ENCODE measurements at places on chromosomes 12 and 14. TPM values are rescaled to one million over a fixed set of nuclear protein-coding genes. Genes with fewer than 3 reads are reported as not detected.

The RILPL2 gene
- total RNA-seq, result 4.1 TPM

The ATF7IP gene
- total RNA-seq, result 26.3 TPM

The SDS gene
- not detected for total RNA-seq

The CACNA2D4 gene
- 0.10 TPM for total RNA-seq

The MANSC4 gene
- total RNA-seq, result 0.25 TPM

The ASIC1 gene
- 4.3 TPM for total RNA-seq

DNA sequence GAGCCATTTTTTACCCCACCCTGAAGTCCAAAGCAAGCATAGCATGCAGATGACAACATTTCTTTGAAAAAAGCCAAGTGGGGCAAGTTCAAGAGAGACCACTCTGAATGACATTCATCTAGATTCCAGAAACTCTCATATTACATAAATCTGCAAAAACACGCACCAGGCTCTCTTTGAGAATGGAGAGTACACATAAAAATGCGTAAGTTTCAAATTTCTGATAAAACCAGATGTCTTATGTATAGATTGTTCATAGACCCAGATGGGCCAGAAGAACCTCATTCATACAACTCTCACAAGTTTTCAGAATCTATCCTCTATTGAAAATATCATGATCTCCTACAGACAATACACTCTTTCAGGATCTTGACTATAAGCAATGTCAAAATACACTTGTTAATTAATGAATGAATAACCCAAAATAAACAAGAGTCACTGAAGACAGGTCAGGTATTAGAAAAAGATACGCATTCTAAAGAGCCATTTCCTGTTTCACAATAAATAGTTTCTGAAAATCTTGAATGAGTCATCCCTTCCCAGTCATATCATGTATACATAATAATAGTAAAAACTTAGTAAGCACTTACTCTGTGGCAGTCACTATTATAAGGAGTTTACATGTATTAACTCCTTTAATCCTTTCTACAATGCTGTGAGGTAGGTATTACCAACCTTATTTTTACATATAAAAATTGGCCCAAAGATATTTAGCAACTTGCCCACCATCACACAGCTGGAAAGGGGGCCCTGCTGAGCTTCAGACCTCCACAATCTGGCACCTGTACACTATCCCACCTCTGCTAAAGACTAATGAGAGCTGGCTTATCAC, 72.0 kb downstream of the PPP2R5E start:
- peak; percentile 79 for DNase-seq

GRCh38 chr12:75302781-75303180, 27.3 kb downstream of the CAPS2 start:
- no peak for DNase-seq

- peak; percentile 41 for DNase-seq
Measured at GRCh38 chr12:49703647-49704137, 3.5 kb downstream of the FMNL3 start.

- DNase-seq, result no peak
Measured at GRCh38 chr12:29026419-29026818, 122.7 kb upstream of the FAR2 start.

DNA sequence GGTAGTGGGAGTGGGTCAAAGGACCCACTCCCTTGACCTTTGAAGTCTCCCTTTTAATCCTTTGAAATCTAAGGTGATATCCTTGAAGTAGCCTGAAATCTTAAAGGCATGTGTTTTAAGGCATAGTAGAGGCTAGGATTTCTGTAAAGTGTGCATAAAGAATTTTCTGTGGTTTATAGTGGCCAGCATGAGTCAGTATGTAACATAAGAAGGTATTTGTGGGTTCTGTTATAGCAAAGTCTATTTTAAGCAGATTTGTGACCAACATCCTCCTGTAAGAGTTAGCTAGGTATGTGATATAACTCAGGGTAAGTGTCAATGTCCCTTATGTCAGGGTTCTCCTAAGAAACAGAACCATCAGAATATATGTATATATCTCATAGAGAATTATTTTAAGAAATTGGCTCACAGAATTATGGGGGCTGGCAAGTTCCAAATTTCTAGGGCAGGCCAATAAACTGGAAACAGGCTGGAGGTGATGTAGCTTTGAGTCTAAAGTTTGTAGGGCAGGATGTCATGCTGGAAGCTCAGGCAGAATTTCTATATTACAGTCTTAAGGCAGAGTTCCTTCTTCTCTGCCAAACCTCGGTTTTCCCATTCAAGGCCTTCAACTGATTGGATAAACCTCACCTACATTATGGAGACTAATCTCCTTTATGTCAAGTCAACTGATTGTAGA, 18.7 kb upstream of the EPYC start:
- peak; percentile 75 for DNase-seq

GRCh38 chr12:44347145-44347544, 511.3 kb downstream of the TMEM117 start:
- DNase-seq, result no peak

DNA sequence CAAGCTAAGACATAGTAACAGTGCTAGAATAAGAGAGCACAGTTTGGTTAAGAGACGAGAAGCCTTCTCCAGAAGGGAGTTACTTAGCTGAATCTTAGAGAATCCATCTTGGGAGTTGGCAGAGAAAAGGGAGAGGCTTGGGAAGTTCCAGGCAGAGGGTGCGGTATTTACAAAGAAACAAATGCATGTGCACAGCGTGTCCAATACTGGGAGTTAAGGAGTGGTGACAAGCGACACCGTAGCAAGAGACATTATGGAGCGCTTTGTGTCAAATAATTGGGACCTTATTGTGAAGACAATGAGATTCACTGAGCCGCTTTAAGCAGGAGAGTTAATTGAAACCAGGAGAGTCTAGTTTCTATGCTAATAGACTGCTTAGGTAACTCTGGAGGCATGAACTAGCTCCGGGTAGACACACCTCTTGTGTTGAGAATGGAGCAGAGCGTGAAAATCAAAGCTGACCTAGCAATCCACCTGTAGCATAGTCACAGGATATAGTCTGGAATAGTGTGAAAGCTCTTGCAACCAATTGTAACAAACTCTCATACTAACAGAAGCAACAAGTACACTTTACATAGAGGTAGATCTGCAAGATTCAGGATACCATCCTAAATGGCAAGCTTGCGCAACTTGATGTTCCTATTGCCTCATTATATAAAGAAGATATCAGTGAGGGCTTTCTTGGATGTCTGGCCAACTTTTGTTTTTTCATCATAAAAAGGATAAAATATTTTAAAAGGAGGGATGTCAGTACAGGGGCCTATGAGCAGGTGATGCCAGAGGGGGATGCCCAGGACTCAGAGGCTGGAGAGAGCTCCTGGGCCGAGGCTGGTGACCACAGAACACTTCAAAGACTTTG, 5.3 kb downstream of the ALDH1L2 start:
- DNase-seq, result no peak

- DNase-seq, result peak; percentile 95
Measured at GRCh38 chr14:98494582-98494981, 777.4 kb downstream of the BCL11B start.

DNA sequence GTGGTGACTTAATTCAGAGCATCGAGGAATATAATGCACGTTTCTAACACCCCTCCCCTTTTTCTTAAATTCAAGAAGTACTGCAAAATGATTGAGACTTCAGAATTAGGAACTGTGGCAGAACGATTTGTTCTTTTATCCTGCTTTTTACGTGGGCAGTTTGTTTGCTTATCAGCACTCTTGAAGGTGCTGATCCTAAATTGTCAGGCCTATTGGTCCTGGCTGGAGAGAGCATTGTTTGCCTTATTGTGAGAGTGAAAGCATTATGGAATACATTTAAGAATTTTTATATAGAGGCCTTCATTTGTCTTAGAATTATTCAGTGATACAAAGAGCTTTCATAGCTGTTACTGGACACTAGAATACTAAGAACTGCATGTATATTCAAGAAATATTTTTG, 59.1 kb downstream of the TMTC2 start:
- no peak for DNase-seq

DNA sequence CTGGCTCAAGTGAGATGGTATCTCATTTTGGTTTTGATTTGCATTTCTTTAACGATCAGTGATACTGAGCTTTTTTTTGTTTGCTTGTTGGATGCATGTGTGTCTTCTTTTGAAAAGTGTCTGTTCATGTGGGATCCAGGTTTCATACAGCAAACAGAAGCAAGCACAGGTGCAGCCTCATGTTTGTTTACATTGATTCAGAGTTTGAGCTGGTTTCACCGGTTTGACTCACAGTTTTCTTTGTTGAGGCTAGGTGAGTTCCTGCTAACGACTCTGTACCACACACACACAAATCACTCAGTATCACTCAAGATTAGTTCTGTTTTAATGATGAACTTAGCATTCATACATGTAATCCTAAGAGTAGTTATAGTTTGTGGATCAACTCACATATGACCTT, 3.7 kb downstream of the OR10G2 start:
- peak; percentile 11 for DNase-seq

DNA sequence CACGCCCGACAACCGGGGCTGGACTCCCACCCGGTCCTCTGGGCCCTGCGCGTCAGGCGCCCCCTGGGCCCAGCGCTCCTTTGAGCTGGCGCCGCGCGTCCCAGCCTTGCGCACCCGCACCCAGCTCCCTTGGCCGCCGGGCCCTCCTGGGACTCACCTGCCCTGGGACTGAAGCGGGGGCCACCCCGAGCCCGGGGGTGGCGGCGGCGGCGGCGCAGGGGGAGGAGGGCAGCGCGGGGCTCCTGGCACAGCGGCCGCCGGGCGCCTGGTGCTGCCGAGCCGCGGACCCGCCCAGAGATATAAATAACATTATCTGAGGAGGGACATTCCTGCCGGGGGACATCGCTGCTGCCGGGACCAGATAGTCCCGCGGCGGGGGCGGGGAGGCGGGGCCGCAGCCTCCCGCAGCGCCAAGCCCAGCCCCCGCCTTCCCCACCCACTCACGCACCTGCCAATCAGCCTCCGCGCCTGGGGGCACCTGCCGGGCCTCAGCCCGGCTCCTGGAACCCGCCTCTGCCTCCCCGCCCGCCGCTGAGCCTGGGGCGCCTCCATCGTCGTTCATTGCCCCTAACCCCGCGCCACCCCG, at the start of gene SPTB:
Gene SPTB, minus strand, starts transcription at position 273 of the 586 bp plus-strand sequence. CDS start 56,813 bp downstream, outside the sequence.
- no peak for DNase-seq

GRCh38 chr14:74656964-74657363, 44.9 kb upstream of the LTBP2 start:
- peak; percentile 86 for DNase-seq

DNA sequence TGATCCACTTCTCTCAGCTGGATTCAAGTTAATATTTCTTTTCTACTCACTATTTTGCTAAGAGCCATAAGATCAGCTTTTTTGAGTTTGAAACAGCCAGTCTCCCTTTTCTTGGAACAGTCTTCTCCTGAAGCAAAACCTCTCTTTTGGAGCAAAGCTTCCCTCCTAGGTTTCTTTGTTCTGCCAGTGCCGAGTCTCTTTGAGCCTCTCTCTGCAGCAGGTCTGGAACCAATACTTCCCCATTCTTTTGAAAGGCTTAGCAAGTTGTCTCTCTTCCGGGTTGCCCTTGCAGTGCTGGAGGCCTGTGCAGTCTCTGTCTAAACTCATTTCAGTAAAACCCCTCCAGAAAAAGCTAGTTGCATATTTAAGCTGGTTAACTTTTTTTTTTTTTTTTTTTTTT, 454.8 kb downstream of the NOVA1 start:
- DNase-seq, result no peak

DNA sequence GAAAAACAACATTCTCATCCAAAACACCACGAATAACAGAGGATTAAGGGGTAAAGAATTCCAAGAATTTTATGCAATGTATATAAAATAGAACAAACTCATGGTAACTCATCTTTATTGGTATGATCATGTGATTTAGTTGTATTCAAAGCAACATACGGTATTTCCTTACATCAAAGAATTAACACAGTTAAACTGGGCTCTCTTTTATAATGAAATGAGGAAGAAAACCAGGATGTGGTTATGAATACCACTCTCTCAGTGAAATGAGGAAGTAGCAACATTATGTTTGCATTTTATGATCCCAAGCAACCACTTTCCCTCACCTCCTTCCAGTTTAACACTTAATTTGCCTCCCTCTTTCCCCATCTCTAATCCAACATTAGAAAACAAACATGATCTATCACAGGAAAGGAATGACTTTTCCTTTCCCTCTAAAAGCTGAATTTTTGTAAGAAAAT, 22.9 kb downstream of the SPTLC2 start:
- peak; percentile 76 for DNase-seq

DNA sequence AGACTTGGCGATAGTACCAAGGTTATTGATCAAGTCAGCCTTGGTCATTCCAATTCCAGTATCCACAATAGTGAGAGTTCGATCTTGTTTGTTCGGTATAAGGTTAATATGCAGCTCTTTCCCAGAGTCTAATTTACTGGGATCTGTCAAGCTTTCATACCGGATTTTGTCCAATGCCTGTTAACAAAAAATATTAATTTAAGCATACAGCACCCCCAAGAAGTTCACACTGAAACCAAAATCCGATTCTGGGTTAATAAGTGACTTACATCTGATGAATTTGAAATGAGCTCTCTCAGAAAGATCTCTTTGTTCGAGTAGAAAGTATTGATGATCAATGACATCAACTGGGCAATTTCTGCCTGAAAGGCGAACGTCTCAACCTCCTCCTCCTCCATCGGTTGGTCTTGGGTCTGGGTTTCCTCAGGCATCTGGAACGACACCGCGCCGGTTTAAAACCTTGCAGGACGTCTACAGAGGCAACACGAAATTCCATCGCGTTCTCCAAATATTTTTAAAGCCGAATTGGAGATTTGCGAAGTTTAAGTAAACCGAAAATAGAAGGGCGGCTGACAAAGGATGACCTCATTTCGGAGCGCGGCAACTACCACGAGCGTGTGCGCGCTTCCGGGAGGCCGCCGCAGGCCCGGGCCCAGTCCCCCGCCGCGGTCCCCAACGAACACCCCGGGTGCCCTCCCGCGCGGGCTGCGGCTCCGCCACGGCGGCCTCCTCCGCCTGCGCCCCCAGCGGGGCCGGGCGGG, 716 bp downstream of the HSP90AA1 start:
- DNase-seq, result no peak

DNA sequence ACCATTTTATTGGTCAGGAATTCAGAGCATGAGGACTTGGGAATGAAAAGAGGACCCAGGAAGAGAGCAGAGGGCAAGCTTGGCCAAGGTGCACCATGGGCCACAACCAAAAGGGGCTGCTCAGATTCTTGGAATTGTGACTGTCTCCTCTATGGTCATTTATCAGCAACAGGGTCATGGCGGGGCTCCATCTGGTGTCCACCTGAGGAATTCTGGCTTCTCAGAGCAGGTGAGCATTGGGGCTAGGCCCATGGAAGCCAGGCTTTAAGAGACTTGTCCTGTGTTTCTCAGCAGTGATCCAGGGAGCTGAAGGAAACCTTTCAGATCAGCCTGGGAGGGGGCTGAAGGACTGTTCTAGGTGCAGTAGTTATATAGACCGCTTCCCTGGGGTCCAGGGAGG, 2.6 kb upstream of the RIN3 start:
- DNase-seq, result no peak

DNA sequence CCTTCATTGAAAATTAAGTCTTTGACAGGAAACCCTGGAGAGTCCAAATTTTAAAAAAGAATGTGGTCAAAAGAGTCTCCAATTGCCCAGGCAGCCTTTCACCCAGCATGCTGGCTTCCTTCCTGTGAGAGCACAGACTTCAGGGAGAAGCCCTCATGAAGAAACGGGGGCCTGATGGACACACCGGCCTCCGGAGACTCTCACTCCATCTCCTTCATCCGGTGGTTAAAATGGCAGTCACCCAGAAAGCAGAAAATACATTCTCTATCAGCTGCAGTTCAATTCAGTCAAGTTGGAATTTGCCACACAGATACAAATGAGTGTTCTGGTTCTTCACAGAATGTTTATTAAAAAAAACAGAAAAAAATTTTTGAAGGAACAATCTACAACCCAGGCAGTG, 56.5 kb downstream of the CPM start:
- no peak for DNase-seq

Measured in foreskin keratinocyte (primary cell).